CD4-positive, alpha-beta memory T cell (primary cell): ENCODE measurements at places on chromosomes 1 and 21. TPM values are rescaled to one million over a fixed set of nuclear protein-coding genes. Genes with fewer than 3 reads are reported as not detected.
A peak's percentile ranks its signal among the peaks of the same experiment; 100 is the strongest.

Gene S100A12
- total RNA-seq, result not detected

Gene OR2T6
- total RNA-seq, result not detected

Gene LEFTY2
- not detected for total RNA-seq

Gene ASB17
- total RNA-seq, result not detected

Gene ACTL8
- total RNA-seq, result not detected

Gene TUT4
- total RNA-seq, result 159 TPM

Gene RAB3B
- total RNA-seq, result 0.06 TPM

Gene TCHH
- total RNA-seq, result 0.06 TPM

Gene PMF1
- 39.0 TPM for total RNA-seq

Gene THEMIS2
- 64.8 TPM for total RNA-seq

DNA sequence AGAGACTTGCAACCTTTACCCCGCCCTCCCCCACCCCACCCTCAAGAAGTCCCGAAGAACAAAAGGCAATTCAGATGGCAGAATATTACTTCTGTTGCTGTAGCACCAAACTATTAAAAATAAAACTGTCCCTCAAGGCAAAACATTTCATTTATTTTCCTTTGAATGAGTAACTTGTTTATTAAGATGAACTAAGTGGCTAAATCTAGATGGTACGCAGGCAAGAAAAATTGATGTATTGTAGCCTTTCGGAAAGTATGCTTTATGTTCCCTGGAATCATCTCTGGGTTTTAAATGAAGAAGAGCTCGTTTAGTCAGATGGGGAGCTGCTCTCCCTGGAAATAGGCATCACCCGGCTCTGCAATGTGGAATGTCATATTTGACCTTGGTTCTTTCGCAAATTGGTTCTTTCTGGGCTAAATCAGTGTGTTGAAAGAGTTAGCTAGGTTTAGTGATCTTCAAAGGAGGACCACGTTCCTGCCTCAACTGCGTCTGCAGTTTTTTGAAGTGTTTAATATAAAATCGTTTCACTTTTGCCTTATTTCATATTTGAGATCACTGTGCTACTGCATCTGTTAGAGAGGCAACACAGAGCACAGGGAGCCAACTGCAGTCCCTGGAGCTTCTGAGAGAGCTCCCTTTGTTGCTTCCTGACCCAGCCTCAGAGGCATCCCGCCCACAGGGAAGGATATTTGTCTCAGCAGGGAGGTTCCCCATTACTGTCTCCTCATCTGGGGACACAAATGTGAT is 61.8 kb downstream of the KIF26B start:
- no peak for DNase-seq

GRCh38 chr1:168100315-168101002 is 36.3 kb downstream of the GPR161 start:
- DNase-seq, result no peak

GRCh38 chr1:50084389-50084788 is 24.3 kb upstream of the ELAVL4 start:
- no peak for DNase-seq

DNA sequence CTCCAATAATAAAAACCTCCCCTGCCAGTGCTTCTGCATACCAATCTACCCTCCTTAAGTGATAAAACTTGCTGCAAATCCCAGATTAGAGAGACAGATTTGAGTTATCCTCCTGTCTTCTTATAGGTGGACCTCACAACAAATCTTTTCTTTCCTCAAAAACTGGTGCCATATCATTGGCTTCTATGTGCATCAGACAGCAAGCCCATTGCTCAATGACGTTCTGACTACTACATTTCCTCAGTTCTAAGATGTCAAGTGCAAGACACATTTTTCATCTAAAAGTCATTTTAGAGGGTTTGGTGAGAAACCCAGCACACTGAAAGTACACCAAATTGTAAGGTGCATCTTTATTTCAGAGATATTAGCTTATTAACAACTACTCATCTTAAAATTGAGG is 107.8 kb upstream of the VAV3 start:
- no peak for DNase-seq

GRCh38 chr1:39292401-39292800 is 87.9 kb downstream of the MACF1 start:
- DNase-seq, result no peak

DNA sequence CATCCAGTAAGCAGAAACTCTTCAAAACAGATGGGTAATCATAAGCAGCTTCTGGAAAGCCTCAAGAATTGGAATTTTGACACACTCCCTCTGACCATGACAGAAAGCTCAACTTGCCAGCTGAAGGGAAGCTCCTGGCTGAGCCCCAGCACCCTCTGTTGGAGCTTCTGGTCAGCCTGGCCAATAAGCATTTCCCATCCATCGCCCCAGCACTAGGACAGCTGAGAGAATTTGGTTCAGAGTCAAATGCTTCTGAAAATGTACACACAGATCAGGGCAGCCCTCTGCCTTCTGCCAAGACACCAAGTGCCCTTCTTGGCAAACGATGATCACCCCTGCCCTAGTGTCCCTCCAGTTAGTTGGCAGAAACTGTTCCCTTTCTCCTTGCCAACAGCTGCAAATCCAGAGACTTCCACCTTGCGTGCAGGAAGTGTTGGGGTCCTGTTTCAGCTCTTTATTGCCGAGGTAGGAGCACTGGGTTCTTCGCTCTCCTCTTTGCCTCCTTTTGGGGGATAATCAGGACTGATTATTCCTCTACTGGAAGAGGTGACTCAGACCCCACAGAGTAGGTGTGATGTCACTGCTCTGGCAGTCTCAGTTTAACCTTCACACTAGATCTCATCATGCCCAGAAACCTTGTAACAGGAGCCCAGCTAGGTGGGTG is 11.9 kb downstream of the PIGV start:
- no peak for DNase-seq

- no peak for DNase-seq
These were observed 428.2 kb downstream of the MRPL39 start for GRCh38 chr21:25179116-25179515.

- DNase-seq, result no peak
These were observed 556.3 kb downstream of the LTN1 start for GRCh38 chr21:28436286-28436932.

DNA sequence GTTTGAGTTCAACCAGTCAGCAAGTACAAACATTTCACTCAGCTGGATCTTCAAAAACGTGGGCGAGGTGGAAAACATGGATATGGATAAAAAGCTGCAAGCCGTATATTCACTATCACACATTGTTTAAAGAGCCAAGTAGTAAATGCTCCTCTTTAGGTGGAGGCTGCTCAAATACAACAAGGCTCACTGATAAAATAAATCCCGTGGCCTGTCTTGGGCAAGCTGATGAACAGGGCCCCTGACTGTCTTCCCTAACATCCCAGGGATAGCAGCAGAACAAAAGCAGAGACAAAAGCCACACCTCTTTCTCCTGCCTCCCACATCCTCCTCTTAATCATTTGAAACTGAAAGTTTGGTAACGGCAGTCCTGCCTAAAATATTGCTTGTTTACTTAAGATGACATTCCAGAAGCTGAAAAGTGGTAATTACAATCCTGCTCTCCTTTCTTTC is 357.7 kb downstream of the TTLL7 start:
- no peak for DNase-seq

GRCh38 chr1:100700586-100700985 is 19.0 kb upstream of the VCAM1 start:
- DNase-seq, result no peak

- DNase-seq, result no peak
These were observed 239.5 kb upstream of the LRRC7 start for GRCh38 chr1:69328186-69328585.

- no peak for DNase-seq
These were observed 134.5 kb upstream of the MAGI3 start for GRCh38 chr1:113255720-113256347.

GRCh38 chr1:48940962-48941732 is 164.5 kb upstream of the BEND5 start:
- DNase-seq, result no peak

GRCh38 chr1:109617291-109617801 is 2.1 kb downstream of the GNAT2 start:
- peak; percentile 23 for DNase-seq

DNA sequence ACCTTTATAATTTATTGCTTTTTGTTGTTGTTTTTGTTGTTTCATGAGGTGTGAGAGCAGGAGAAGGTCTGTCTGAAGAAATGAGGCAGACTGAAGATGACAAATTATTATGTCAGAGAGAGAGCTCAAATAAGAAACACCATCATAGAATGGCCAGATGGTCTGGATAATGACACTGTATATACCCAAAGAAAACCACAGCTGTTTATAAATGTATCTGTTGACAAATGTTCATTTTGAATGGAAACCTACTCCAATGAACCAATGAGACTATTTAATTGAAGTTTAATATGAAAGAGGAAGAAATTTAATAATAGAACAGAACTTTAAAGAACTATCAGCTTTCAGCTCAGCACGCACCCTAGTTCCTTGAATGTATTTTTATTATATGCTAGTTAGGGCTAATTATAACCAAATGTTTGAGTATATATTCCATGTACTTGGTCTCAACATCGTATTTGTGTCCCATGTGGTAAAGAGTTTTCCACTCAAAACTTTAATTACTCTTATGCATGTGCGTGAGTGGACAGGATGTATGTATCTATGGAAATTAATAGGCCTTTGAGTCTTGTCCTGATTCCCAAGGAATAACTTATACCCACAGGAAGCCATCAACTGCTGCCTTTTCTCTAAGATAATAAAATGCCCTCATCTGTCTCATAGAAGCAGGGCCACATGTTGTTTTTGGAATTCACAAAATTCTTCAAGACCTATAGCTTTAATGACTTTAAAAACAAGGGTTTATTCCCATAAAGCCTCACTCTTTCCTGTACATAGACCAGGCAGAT is 202.7 kb downstream of the KCNK2 start:
- no peak for DNase-seq

- no peak for DNase-seq
These were observed 66.3 kb upstream of the PRDX6 start for GRCh38 chr1:173410794-173411236.

DNA sequence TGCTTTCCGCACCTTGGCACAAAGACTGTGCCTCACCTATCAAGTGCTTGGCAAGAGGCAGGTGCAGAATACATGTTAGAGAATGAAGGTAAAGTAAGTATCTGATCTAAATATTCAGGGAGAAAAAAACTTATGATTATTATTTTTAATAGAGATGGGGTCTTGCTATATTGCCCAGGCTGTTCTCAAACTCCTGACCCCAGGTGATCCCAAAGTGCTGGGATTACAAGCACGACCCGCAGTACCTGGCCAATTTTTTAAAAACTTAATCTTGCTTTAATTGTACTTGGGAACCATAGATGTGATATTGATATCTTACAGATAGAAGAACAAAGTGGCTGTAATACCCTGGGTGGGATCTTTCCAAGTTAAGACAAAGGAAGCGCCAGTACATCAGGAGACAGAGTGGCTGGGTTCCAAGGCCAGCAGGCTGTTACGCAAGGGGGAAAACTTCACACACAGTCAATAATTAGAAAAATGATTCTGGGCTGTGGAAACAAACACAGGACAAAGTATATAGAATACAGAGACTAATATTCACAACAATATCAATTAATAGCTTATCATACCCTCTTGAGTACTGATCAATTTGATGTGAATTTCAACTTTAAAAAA is 58.6 kb upstream of the ATP1A1 start:
- no peak for DNase-seq

- no peak for DNase-seq
These were observed 25.5 kb downstream of the PCSK9 start for GRCh38 chr1:55064861-55065263.

DNA sequence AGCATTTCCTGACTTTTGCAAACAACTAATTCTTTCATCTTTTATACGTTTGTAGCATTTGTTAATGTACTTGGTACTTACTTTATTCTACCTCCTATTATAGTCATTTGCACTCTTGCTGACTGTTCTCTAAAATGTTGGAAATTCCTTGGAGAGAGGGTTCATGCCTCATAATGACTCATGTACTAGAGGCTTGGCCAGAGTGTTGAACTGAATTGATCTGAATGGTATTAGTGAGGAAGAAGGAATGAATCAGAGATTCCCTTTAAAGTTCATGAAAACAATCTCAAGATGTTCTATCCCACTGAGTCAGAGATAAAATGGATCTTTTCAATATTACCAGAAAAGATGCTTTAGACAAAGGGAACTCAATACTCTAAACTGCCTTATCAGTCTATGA is 383.4 kb downstream of the SEC16B start:
- no peak for DNase-seq

DNA sequence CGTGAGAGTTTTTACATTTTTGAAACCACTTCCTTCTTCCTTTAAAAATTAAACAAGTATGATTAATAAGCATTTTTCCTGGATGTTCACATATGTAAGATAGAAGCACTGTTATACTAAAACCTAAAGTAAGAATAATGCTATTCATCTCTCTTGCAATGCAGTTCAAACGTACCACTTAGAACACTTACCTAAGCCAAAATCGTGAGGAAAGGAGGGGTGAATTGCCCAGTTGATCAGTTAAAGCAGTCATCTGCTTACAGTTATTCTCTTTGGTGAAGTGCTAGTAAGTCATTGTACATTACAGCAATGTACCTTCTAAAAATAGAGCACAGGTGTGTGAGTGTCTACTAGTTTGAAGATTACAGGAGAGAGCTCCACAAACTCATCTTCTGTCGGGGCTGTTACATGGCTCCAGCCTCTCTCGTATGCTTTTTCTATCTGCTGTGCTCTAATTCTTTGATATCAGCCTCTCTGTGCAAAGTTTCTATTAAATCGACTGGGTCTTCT is 3.4 kb downstream of the NCAM2 start:
- no peak for DNase-seq

GRCh38 chr1:12125422-12126355 is 41.1 kb upstream of the TNFRSF1B start:
- DNase-seq, result no peak
